ELR (cell line): ENCODE measurements at places on chromosomes 5 and 9.

DNA sequence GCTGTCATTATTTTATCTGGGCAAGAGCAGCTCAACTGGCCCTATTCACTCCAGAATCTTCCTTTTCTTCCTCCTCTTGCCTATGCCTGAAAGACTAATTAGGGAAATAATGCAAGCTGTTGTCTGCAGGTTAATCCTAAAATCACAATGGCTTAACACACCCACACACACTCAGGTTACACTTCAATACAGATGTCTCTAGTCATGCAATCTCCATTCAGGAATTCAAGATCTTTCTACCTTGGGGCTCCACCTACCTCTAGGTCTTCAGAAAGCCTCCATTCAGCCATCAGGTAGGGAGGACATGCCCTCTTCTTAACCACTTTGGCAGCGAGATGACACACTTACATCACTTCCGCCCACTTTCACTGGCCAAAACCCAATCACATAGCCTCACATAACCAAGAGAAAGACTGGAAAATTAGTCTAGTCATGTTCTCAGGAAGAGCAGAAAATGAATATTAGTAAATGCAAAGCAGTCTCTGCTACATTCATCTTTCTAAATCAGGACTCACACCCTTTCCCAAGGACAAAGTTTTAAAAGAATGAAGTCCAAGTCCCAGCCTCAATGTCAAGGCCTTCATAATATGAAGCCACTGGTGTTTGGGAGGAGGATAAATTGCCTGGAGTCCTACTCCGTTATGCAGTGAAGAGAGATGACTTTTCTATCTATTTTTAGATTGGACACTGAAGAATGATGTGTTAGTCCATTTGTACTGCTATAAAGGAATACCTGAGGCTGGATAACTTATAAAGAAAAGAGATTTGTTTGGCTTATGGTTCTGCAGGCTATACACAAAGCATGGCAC, 428.1 kb downstream of the EFNA5 start:
- no peak for DNase-seq

- DNase-seq, result no peak
Measured at GRCh38 chr5:410911-411517, 32.0 kb upstream of the EXOC3 start.

GRCh38 chr5:150148117-150148927, 7.3 kb downstream of the PDGFRB start:
- peak; percentile 63 for DNase-seq

GRCh38 chr5:20575571-20575970, 587.6 kb upstream of the CDH18 start:
- peak; percentile 15 for DNase-seq

DNA sequence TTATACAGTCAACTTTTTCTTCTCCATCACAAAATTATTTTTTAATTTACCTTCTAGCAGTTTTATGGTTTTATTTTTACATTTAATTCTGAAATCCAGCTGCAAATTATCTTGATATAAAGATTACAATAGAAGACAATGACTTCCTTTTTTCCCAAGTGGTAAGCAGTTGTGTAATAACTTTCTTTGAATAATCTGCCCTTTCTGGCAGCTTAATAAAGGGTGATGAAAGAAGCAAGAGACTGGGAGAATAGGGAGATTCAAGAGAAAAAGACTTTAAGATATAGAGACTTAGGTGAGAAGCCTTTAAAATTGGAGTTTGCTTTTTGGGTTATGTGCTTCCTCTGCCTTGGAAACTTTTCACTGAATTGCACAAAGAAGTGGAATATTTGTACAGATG, 100.4 kb upstream of the FREM1 start:
- DNase-seq, result no peak

DNA sequence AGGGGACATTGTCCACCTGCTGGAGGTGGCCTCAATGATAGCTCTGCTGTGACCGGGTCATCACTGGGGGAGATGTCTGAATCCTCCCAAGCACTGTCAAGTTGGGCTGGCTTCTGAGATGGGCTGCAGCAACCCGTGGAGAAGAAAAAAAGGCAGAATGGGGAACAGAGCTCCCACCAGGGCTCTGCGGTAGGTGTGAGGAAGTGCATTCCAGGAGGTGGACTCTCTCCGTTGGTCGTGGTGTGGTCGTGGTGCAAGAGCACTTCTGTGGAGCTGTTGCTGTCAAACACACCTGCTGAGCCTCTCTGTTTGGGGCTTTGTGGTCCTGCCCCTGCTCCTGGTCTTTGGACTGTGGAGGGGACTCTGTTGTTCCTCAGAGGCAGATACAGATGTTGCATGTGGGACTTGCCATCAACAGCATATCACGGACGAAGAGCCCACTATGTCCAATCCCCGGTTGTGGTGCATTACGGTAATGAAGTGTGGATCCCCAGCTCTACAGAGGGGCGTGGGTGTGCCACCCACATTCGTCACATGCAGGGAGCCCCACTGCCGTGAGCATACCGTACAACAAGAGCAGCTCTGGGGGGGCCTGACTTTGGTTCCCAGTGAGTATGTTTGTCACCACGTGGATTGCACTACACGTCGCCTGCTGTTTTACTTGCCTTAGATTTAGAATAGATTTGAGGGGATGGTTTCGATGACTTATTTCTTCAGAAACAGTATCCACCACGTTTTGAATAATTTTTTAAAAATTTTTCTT, 36.0 kb upstream of the PITX1 start:
- DNase-seq, result no peak

- peak; percentile 7 for DNase-seq
Measured at GRCh38 chr9:133619791-133620190, 10.6 kb upstream of the FAM163B start.

- peak; percentile 89 for DNase-seq
Measured at GRCh38 chr5:16934123-16934522, 2.0 kb downstream of the MYO10 start.

GRCh38 chr5:21644032-21644431, 1209.1 kb downstream of the CDH12 start:
- DNase-seq, result no peak

- DNase-seq, result no peak
Measured at GRCh38 chr5:66903218-66903617, 293.4 kb downstream of the CD180 start.

- DNase-seq, result peak; percentile 19
Measured at GRCh38 chr5:77981820-77982219, 205.7 kb upstream of the TBCA start.

DNA sequence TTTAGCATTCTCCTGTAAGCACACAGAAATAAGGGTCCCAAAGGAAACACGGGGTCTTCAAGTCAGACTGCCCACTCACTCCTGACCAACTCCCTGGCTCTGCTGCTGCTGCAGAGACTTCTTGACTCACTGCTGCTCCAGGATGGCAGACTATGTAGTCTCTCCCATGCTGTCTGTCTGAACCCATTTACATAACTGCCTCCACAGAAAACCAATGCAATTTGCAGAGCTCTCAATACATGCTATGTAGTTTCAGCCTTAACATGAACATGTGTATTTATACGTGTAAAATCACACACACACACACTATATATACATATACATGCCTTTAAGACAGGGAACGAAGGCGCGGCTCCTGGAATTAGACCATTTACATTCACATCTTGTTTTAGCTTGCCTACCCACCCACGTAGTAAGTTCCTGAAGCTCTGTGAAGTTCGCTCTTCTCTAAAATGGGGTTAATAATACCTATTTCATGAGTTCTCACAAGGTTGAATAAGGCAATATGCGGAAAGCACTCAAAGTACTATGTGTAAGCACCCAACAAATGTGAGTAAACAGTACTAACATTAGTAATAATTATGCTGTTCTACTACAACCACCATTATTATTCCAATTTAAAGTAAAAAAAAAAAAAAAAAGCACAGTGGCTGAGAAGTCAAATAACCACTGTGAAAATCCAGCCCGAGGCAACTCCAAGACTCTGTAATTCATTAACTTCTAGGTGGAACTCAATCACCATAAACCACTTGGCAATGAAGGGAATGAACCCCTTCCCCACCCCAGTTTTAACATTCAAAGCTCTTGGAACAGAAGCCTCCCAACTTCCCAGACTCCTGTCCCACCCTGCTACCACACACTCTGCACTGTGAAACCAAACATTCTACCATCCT, 31.8 kb downstream of the PRELID2 start:
- DNase-seq, result no peak

GRCh38 chr9:22244139-22245011, 202.2 kb upstream of the DMRTA1 start:
- peak; percentile 82 for DNase-seq

- no peak for DNase-seq
Measured at GRCh38 chr9:125805586-125805985, 58.4 kb downstream of the PBX3 start.

- DNase-seq, result no peak
Measured at GRCh38 chr9:257957-258356, 43.3 kb downstream of the DOCK8 start.

DNA sequence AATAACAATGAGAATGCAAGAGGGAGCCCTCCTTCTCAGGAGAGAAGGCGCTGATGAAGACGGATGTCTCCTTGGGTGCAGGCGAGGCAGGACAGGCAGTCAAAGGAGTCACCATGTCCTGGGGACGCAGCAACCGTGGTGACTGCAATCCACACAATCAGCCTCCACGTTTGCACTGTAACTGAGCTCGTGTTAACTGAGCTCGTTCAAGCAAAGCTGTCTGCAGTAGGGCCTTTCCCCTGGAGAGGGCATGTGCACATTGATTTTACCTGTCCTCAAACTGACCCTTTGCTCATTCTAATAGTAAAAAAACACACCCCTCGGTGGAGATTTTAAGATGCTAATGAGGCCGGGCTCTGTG, 2.8 kb downstream of the SARDH start:
- no peak for DNase-seq

- peak; percentile 18 for DNase-seq
Measured at GRCh38 chr9:80556631-80557030, 984.9 kb downstream of the TLE4 start.

- DNase-seq, result peak; percentile 43
Measured at GRCh38 chr5:111072949-111073682, 1.6 kb downstream of the TSLP start.

DNA sequence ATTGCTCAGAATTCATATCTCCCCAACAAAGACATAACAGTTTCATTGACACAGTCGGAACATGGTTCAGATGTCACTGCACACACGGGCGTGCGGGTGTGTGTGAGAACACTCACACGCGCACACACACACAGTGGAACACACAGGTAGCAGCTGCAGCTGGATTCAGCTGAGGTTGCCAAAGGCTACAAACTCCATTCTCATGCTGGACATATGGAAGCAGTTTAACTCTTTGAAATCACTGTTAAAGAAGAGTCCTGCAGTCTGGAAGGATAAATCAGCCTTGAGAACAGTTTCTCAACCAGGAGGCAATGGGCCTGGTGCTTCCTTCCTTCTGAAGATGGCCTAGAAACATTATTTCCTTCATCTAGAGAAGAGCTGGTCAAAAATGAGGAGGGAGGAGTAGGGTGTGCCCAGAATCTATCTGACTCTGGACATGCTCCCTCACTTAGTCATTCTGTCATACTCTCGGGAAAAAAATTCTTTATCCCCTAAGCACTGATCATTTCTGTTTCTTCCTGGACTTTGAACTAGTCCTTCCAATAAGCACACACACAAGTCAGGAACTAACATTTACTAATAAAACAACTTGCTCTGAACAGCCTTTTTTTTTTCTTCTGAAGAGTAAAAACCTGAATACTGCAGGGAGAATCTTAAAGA, 160.6 kb downstream of the ZDHHC21 start:
- peak; percentile 4 for DNase-seq

GRCh38 chr9:86902991-86903733, 44.1 kb downstream of the GAS1 start:
- DNase-seq, result no peak

DNA sequence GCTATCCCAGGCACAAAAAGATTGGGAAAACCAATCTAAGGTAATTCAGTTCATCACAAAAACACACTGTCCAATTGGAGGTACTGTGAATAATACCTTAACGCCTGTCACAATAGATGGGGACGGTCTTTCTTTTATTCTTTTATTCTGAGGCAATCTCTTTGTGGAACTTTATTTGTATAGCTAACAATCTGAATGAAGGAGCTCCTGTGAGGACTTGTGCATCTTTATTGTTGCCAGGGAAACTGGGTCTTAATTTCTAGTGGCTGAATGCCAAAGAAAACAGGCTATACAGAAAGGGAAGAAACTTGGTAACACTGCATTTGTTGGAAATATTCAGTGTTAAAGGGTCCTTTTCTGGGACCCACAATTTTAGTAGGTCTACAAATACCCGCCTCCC, 546.9 kb upstream of the C9orf72 start:
- no peak for DNase-seq

DNA sequence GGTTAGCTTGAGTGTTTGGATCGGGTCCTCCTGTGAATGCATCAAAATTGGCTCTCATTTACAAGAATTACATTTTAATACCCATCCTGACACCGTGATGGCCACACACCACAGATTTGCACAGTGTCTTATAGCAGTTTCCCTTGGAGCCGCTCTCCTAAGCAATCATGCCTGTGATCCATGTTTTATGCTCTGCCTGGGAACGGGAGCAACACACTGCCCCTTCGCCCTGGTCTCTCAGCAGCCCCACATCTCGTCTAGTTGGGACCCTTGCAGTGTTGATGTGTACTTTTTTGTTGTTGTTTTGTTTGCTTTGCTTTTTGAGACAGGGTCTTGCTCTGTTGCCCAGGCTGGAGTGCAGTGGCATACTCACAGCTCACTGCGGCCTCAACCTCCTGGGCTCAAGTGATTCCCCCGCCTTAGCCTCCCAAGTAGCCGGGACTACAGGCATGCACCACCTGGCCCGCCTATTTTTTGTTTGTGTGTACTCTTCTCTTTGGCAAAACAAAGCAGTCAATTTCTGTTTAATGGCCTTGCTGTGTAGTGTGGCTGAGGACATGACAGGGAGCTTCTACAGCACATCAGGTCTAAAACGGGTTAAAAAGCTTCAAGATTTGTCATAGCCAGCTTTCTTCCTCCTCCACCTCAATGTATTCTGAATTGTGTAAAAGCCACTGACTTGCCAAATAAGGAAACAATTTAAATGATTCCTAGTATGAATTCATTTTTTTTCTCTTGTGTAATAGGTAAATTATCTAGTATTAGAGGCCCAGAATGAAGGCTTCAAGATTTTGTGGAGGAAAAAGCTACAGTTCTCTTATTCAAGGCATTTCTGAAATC, 101.6 kb upstream of the TBCA start:
- no peak for DNase-seq

- DNase-seq, result peak; percentile 63
Measured at GRCh38 chr9:93003552-93004407, 54.7 kb upstream of the SUSD3 start.
